ENCODE measurements at places on chromosomes 1 and 21.

DNA sequence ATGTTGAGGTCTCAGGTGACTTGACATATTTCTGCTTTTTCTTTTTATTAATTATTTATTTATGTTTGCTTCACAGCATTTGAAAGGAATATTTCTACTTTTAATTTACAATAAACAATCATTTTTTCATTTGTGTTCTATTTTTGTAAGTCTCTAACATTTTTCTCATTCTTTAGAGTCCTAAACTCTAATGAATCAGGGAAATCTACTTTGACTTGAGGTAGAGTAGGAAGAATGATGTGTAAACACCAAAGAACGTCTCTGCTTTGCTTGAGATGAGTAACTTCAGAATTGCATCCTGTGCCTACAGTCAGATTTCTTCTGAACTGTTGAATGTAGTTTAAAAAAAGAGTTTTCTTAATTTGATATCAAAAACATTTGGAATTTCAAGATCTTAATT lies 65.2 kb downstream of the CNST start:
- DNase-seq: no peak

DNA sequence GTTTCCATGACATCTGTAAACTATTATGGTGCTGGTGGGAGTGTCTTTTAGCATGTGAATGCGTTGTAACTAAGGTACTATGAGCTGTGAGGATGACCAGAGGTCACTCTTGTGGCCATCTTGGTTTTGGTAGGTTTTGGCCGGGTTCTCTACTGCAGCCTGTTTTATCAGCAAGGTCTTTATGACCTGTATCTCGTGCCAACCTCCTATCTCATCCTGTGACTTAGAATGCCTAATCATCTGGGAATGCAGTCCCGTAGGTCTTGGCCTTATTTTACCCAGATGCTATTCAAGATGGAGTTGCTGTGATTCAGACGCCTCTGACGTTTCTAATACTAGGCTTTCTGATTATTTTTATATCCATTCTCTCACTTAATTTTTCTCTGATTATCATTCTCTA lies 9.4 kb downstream of the NCAM2 start:
- DNase-seq: no peak

DNA sequence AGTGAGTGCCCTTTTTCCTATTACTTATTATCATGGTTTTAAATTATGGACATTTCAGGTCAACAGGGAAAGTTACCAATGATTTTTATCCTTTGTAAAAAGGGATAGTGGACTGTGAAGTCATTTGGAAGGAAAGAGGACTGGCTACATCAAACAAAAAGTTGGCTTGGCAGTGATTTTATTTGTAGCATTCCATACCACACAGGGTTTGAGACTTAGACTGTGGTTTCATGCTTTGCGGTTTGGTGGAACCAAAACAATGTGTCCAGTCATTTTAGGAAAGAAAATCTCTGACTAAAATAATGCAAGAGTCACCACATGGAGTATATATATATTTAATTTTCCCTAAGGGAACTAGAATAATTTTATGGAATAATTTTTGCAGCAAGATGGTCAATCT lies 239.5 kb downstream of the HMCN1 start:
- DNase-seq: no peak

DNA sequence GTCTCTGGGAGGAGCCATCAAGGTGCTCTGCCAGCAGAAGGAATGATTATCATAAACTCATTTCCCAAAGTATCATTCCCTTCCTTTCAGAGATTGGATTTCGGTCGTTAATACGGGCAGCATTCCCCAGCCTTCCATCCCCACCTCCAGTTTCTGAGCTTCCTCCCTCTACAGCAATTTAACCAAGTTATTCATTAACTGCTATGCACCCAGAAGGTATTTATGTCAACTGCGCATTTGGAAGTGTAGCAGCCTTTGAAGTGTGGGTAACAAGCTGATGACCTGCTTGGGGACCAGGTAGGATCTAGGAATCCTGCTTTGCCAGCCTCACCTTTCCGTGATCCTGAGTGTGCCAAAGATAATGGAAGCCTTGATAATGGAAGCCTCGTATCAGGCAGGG lies 172.4 kb upstream of the IGSF21 start:
- DNase-seq: no peak

DNA sequence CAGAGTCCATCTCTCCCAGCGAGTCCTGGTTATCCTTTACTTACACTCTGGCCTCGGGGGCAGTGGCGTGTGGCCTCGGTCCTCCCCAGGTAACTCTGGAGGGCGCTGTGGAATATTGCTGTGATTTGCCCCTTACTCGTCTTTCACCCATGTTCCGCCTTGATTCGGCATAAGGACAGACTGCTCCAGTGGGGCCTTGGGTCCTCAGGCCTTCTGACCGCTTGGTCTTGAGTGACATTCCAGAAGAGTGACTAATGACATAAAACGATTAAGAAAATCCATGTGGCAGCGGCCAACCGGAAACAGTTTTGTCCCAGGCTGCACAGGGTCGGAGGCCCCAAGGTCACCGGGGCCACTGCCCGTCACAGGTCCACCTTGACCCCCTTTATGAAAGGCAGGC lies 11.0 kb downstream of the ICMT start:
- DNase-seq: no peak

DNA sequence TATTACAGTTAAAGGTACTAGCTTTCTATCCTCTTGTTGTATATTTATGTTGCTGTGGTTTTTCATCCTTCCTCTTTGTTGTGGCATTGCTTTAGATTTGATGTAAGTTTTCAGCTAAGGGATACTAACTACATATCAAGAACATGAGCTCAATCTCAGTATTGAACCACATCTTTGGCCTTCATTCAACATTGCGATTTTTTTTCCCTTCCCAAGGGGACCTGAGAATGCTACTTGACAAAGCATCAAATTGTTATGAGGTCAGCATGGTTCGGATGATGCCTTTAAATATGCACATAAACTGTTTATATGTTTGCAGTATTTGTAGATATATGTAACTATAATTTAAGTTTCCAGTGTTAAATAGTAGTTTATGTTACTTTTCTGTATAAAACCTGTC lies 31.7 kb upstream of the GPR88 start:
- DNase-seq: no peak

GRCh38 chr1:31745946-31746670 lies 18.0 kb downstream of the ADGRB2 start:
- no peak for DNase-seq

DNA sequence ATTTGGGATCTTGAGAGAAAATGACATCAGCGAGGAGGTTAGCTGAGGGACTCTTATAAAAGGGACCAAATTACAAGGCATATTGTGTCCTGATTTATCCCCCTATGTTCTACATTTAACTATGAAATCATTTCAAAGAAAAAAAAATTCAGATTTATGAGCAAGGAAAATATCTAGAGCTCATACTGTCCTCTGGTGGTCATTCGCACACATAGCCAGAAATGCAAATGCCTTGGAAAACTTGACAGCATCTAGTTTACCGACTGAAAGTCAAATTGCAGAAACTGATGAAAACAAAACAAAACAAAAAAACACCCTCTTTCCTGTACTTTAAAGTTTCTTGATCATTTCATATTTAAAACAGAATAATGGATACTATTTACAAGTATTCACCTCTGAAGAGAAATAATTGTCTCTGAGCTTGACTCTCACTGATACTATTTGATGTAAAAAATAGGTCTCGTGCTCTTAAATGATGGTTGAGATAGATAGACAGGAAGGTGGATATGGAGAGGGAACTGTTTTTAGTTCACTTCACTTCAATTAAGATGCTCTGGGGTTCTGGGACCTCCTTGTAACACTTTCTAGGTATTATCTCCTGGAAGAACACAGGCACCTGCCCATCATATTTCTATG lies 253.8 kb downstream of the PCP4 start:
- DNase-seq: no peak

DNA sequence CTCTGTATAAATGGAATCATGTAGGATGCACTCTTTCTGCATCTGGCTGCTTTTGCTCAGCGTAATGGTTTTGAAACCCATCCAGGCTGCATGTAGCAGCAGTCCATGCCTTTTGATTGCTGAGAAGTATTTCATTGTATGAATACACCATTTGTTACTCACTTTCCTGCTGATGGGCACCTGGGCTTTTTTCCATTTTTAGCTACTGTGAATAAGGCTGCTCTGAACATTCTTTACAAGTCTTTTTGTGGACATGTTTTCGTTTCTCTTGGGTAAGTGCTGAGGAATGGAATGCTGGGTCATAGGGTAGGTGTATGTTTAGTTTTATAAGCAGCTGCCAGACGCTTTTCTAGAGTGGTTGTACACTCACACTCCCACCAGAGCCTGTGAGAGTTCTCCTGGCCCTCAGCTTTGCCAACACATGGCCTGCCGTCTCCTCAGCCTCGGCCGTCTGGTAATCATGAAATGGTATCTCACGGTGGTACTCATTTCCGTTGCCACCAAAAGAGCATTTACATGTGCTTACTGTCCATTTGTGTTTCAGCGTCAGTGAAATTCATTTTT lies 22.7 kb downstream of the SLX9 start:
- no peak for DNase-seq

- no peak for DNase-seq
These were observed 10.3 kb upstream of the SNX7 start for GRCh38 chr1:98651116-98651632.

DNA sequence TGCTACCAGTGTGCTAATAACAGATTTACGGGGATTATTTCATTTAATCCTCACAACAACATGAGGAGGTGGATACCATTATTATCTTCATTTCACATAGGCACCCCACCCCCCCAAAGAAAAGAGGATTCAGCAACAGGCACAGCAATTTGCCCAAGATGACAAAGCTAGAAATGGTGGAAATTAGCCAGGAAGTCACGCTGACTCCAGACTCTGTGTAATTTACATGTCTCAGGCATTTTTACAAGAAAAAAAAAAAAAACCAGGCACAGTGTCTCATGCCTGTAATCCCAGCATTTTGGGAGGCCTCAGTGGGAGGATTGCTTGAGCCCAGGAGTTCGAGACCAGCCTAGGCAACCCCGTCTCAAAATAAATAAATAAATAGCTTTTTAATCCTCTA lies 37.5 kb upstream of the PRDM2 start:
- DNase-seq: no peak

DNA sequence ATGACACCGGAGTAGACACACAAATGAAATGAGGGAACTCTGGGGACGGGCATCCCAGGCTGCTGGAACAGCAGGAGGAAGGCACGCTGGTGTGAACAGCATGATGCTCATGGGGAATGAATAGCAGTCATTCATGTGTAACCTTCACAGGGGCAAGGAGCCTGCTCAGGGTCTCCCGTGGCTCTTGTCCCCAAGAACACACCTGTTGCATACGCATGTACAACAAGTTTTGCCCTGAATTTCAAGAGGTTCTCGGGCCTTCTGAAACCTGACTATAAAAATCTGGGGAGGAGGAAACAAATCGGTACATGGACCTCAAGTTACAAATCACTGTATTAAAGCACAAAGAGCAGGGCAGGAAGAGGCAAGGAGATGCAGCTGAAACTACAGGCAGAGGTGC lies 93.4 kb downstream of the RRAGC start:
- no peak for DNase-seq

DNA sequence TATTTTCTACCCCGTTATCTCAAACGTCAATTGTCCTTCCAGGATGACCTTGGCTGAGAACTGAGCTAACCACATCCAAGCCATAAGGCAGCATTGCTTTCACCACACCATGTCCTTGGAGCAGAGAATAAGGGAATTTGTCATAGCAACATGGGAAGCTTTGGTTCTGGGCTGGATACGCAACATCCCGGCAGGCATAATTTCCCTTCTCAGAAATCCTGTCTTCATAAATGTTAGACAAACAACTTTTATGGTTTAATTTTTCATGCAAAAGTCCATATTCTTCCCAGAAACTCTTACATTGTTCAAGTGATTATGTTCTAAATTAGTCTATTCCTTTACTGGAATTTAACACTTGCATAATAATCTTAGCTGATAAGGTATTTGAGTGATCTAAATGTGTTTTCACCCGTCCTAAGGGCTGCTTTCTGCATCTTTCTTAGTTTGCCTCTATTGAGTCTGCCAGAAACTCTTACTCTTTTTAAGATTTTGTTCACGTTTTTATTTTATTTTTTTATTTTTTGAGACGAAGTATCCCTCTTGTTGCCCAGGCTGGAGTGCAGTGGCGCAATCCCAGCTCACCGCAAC lies 51.8 kb downstream of the KCNJ15 start:
- DNase-seq: no peak

DNA sequence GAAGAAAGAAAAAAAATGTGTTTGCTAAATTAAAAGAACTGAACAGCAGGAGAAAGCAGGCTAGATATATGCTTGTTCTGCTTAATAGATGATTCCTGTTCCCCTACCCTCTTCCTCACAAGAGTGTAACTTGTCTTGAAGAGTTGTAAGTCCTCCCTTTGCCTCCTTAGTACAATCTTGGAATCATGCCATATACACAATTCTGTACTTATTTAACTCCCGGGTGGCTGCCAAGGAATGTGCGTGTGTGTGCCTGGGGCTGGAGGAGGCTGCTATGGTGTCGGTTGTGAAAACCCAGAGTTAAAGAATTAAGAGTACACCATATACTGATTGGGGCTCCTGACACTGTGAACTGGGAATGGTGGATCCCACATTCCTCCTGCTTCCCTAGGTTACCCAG lies 194.2 kb downstream of the SIPA1L2 start:
- no peak for DNase-seq

DNA sequence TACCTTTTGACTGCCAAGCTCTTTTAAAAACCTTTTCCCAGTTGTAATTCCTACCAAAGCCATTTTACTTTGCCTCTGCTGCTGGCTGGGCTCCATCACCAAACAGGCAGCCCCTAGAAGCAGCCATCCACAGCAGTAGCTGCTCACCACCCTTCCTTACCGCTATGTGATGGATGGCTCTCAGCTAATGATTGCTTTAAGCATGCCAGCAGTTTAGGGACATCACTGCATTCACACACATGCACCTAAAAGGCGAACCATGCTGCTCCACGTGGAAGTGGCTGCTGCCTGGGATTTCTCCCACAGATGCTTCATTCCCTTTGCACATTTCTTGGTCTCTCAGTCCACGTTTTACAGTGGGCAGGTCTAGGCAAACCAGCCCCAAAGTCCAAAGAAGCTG lies 46.3 kb upstream of the PDE9A start:
- DNase-seq: no peak

GRCh38 chr1:97814121-97814520 lies 106.7 kb downstream of the DPYD start:
- no peak for DNase-seq

DNA sequence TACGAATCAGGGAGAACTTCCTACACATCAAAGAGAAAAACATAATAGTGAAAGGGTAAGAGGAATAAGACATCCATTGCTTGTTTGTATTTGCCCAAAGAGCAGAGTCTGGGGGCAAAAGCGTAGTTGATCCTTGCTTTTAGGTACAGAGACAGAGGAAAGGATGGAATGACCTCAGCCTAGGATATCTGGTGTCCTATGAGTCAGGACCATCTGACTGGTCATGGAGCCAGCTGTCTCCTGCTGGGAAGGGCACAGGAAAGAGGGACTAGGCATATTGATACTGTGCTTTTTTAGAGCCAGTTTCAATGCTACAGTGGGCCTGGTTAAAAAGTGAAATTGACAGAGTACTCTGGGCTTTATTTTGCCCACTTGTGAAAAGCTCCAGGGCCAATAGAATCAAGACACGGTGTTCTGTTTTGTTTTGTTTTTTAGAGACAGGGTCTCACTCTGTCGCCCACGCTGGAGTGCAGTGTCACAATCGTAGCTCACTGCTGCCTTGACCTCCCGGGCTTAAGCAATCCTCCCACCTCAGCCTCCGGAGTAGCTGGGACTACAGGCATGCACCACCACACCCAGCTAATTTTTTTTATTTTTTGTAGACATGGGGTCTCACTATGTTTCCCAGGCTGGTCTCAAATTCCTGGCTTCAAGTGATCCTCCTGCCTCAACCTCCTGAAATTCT lies 3.2 kb downstream of the PLEKHO1 start:
- no peak for DNase-seq
